ENCODE measurements at places on chromosomes 4 and X.

DNA sequence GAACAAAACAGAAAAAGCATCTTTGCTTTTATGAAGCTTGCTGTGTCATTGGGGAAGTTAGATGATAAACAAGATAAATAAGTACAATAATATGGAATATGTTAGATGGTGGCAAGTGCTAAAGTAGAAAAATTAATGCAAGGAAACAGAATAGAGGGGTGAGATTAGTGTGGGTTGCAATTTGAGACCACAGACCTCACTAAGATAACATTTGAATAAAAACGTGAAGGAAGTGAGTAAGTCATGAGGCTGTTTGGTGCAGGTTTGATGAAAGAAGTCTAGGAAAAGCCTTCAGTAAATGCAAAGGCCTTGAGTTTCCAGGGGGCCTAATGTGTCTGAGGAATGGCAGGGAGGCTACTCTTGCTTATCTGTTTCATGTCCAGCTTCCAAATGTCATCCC is 102.5 kb downstream of the CFAP299 start:
- DNase-seq, result no peak

DNA sequence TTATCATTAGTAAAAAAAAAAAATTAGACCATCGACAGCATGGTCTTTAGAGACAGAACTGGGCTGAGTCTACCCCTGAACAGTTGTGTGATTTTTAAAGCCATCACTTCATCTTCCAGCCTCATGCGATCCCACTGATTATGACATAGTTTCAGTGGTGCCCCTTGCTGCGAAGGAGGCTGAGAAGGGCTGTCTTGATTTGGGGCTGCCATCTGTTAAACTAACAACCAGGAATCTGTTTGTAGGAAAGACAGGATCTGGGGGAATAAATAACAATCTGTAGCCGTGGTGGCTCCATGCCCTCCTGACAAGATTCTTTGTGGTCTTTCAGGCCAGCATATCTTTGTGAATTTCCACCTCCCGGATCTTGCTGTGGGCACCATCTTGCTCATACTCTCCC is 17.1 kb downstream of the SLC34A2 start:
- DNase-seq, result no peak

- no peak for DNase-seq
These were observed 30.4 kb downstream of the CCNQ start for GRCh38 chrX:153568451-153569011.

DNA sequence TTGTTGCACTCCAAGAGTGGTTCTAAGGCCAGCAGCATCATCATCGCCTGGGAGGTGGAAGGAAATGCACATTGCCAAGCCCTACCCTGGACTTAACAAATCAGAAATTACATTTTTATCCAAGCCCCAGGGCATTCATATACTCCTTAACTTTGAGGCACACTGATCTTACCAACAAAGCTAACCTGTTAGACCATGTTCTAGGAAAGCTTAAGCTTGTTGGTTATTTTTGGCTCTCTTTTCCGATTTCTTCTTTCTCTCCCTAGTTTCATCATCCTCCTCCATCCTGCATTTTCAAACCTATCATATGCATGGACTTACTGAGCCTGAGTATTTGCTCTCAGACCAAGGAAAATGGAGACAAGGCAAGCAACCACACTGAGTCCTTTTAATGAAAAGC is 133.4 kb downstream of the OPHN1 start:
- DNase-seq, result no peak

- no peak for DNase-seq
These were observed 102.1 kb downstream of the ANXA3 start for GRCh38 chr4:78653655-78654054.

DNA sequence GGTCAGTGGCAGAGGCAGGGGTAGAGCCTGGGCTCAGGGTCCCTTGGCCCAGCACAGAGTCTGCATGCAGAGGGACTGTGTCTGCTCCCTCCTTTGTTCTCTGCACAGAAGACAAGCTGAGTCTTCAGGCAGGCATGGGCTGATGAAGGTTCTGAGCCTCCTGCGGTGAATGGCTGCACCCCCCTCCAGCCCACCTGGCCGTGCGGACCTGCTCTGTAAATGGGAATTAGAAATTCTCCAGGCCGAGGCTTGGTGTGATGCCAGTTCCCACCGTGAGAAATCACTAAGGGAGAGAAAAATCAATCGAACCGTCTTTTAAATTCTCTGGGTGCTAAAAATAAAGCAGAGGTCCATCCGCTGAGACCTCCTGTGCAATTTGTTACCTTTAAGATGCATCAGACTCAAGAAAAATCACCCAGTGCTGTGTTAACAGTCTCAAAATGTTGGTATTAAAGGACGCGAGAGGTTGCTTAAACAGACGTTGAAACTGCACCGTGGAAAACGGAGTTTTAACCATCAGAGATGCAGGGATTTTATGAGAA is 96.0 kb downstream of the WFS1 start:
- DNase-seq, result no peak

DNA sequence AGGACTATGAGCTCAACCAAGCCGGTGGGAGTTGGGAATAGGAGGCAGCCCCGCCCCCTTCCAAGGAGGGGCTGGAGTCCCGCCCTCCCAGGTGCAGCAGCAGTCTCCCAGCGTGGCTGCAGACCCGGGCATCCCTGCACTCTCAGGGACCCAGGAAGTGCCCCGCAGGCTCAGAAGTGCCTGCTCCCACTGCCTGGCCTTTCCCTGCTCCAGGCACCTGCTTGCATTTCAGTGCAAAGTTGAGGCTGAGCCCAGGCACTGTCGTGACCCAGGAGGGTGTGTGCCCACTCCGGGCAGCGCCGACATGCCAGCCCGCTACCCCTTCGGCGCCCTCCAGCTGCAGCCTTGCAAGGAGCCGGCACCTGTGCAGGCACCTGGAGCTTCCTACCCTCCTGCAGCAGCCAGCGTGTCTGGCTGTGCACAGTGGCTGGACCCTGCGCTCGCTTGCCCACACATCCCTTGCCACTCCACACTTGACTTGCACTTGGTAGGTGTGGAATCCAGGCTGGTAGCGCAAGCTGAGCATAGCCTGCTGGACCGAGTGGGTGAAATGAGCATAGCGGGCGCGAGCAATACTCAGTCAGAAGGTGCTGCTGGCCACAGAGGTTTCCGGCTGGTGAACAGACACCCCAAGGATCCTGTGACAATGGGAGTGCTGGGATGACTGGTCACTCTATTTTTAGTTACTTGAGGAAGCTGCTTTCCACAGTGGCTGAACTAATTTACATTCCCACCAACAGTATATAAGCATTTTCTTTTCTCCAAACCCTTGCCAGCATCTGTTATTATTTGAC is 236.3 kb downstream of the PCDH10 start:
- DNase-seq, result no peak

DNA sequence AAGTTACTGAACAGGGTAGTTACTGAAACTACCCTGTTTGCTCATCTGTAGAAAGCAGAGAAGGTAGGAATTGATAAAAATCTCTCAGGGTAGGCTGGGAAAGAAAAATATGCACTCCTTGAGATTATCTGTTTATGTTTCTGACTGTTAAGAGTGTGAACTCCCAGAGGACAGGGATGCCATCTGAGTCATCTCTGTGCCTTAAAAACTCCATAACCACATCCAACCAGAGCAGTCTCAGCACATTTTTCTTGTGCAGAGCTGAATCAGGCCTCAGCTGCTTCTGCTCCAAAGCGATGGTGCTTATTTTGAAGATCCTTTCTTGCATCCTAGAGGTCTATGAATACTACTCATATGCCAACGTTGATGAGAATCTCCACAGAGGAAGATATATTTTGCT is 9.9 kb downstream of the CENPVL3 start:
- no peak for DNase-seq

DNA sequence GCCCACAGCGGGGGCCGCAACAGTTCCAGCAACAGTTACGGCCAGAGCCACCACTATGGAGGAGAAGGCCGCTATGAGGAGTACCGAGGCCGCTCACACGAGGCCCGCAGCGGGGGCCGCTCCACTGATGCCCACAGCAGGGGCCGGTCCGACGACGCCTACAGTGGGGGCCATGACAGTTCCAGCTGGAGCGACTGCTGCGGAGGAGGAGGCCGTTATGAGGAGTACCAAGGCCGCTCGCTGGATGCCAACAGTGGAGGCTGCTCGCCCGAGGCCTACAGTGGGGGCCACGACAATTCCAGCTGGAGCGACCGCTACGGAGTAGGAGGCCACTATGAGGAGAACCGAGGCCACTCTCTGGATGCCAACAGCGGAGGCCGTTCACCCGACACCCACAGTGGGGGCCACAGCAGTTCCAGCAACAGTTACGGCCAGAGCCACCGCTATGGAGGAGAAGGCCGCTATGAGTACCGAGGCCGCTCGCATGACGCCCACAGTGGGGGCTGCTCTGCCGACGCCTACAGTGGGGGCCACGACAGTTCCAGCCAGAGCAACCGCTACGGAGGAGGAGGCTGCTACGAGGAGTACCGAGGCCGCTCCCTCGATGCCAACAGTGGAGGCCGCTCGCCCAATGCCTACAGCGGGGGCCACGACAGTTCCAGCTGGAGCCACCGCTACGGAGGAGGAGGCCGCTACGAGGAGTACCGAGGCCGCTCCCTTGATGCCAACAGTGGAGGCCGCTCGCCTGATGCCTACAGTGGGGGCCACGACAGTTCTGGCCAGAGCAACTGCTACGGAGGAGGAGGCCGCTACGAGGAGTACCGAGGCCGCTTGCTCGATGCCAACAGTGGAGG is 1.7 kb downstream of the RBMXL3 start:
- no peak for DNase-seq

DNA sequence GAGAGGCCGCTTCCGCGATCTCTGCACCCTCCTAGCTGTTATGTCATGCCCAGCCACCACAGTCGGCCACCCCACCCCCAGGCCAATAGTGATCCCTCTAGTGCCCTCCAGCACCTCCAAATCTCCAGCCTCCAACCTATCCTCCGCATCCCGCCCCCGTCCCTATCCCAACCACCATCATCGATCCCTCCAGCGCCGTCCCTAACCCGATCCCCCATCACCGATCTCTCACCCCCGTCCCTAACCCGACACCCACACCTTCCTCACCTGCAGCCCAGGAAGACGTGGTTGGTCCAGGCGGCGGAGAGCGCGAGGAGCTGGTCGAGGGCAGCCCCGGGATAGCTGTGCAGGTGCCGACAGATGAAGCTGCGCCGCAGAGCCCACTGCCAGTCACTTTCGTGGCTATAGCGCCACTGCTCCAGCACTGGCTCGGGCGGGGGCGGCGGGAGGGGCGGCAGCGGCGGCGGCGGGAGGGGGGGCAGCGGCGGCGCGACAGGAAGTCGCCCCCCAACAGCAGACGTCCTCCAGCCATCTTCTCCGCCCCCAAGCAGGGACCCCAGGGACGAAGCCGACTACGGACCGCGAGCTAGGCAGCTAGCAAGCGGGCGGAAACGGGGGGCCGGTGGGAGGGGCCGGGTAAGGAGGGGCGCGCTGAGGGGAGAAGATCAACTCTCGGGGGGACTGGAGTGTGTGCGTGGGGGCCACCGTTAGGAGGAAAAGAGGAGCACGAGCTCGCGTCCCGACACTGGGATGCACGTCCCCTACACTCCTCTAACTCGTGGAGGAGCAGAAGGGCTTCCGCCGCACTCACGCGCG is 552 bp downstream of the NKRF start:
- peak; percentile 2 for DNase-seq

- no peak for DNase-seq
These were observed 44.2 kb downstream of the DLG3 start for GRCh38 chrX:70488856-70489255.

GRCh38 chr4:2861631-2862436 is 18.2 kb downstream of the ADD1 start:
- no peak for DNase-seq

DNA sequence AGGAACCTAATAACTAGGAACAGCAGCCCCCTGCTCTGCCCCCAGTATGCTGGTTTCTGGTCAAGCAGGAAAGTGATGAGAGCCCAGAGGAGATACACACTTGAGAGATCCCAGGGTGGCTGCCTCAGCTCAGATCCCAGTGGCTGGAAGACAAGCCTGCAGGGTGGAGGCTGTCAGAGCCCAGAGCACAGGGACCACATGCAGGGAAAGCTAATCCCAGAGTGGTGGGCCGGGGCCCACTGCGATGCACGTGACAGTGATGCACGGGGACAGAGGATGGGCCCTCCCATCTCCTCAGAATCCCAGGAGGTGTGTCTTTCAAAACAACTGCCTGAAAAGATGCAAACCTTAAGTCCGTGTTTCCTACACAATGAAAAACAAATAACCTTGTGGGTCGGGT is 29.1 kb upstream of the CRMP1 start:
- no peak for DNase-seq

- DNase-seq, result no peak
These were observed 394.7 kb downstream of the GALNTL6 start for GRCh38 chr4:172207886-172208285.

GRCh38 chr4:117817301-117817700 is 217.0 kb upstream of the NDST3 start:
- no peak for DNase-seq

- no peak for DNase-seq
These were observed 18.5 kb downstream of the TMEM164 start for GRCh38 chrX:110021258-110022022.

DNA sequence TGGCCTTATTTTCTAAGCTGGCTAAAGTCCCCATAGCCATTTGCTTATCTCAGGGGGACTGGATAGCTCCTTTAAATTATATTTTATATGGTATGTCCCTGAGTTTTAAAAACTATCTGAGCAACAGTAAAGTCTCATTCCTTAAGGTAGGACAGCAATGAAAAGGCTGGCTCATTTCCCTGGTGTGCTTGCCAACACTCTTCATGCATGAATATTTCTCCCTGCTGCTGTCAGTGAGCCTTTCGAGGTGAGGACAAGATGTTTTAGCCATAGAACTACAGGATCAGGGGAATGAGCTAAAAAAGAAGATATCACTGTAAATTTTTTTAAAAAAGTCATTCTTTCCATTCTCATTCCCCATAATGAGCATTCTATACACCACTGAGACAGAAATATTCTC is 427.3 kb upstream of the FAM241A start:
- DNase-seq, result no peak

GRCh38 chrX:149272690-149273463 is 232.2 kb downstream of the IDS start:
- no peak for DNase-seq

DNA sequence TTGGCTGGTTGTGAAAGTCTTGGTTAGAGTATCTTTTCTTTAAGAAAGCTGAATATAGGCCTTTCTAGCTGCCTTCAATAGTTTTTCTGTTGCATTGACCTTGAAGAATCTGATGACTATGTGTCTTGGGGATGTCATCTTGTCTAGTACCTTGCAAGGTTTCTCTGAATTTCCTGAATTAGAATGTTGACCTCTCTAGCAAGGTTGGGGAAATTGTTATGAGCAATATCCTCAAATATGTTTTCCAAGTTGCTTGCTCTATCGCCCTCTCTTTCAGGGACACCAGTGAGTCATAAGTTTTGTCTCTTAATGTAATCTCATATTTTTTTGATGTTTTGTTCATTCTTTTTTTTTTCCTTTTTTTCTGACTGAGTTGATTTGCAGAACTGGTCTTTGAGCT is 194.7 kb downstream of the RAB28 start:
- no peak for DNase-seq

GRCh38 chr4:119498527-119498926 is 130.1 kb downstream of the PDE5A start:
- no peak for DNase-seq

- no peak for DNase-seq
These were observed 104.8 kb upstream of the MSX1 start for GRCh38 chr4:4754641-4755040.

GRCh38 chrX:2325076-2325784 is 175.5 kb downstream of the DHRSX start:
- DNase-seq, result no peak

- no peak for DNase-seq
These were observed 12.1 kb upstream of the ARAP2 start for GRCh38 chr4:36256398-36256891.

GRCh38 chr4:20592013-20592412 is 108.2 kb upstream of the PACRGL start:
- no peak for DNase-seq
